ENCODE measurements at places on chromosomes 4 and X.

- DNase-seq: no peak
Measured at GRCh38 chr4:11259837-11260236, 168.9 kb downstream of the HS3ST1 start.

DNA sequence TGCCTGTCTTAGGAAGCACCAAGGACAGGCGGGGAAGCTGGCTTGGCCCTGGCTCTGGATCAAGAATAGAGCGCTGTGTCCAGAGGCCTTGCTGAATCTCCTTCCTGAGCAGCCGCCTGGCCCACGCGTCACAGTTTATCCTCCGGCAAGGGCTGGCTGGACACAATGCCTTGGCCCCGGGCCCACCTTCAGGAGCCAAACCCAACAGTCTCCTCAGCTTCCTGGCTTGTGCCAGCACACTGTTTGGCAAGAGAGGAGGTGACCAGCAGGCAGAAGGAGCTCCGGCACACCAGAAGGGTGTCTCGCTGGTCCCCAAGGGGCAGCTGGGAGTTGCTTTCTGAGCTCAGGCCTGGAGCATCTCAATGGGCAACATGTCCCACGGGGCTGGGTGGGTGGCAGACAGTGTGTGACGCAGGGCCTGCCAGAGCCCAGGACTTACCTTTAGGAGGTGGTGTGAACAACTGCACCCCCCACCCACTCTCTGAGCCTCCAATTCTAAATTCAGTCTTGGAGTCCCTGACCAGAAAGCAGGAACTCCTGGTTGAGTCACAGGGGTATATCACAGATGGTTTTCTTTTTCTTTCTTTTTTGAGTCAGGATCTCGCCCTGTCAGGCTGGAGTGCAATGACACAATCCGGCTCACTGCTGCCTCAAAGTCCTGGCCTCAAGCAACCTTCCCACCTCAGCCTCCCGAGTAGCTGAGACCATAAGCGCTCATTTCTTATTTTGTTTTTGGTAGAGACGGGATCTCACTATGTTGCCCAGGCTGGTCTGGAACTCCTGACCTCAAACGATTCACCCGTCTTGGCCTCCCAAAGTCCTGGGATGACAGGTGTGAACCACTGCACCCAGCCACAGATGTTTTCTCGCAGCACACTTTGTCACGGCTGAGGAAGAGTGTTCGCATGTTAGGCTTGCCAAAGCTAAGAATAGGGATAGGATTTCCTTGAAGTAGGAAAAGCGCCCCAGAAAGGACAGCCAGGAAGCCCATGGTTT, 361.2 kb downstream of the BCOR start:
- no peak for DNase-seq

- no peak for DNase-seq
Measured at GRCh38 chr4:7428261-7429068, 6.3 kb downstream of the PSAPL1 start.

GRCh38 chr4:138977524-138977923, 38.1 kb upstream of the NOCT start:
- no peak for DNase-seq

DNA sequence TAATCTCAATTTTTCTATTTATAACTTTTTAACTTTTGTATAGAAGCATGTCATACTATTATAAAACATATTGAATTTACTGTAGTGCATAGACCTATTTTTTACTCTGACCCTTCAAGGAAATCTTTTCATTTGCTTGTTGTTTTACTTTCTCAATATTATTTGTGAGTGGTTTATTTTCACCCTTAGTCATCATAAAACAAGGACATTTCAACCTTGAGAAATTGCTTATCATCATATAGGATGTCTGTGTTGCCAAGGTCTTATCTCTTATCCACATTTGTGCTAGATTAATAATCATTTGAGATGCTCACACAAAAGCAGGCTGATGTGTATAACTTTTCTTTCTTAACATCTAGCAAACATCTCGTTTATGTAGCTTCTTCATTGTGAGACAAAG, 408.6 kb upstream of the PABPC4L start:
- DNase-seq: no peak

GRCh38 chr4:78565971-78566372, 14.4 kb downstream of the ANXA3 start:
- DNase-seq: no peak

DNA sequence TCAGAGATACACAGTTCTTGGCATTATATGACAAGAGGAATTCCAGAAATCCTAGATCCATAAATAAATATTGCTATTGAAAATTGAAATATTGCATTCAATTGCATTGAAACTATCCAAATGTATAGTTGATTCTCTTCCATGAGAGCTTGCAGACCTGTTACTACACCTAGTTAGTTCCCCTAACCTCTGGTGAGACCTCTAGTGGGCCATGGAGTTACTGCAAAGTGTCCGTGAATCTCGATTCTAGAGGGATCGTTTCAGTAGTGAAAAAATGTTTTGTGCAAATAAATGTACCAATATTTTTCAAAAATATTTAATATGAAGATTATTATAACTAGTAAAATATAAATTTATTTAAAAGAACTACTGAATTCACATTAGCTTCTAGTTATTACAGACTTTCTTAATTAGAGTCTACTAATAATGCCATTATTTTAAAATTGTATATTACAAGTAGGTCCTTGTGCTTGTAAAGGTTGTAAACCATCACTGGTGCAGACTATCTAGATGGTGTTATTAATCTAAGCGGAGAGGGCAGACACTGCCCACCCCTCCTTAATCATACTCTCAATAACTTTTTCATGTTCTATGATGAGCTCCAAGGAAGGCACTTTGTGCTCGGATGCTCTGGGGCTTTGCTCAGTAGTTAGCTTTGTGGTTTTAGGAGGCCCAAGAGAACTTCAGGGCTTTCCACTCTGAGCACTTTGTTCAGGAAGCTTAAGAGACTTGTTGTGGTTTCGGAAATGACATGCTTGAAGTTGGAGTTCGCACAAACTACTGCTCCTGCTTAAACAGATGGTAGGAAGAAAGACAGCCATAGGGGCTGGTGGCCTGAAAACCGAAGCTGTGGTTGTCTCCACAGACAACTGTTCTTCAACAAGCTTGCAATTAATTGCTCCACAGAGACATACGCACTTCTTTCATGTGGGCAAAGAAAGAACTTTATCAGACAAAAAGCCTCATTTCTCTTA, 42.8 kb downstream of the IL21 start:
- peak; percentile 43 for DNase-seq

GRCh38 chrX:39613997-39614679, 483.6 kb downstream of the BCOR start:
- no peak for DNase-seq

DNA sequence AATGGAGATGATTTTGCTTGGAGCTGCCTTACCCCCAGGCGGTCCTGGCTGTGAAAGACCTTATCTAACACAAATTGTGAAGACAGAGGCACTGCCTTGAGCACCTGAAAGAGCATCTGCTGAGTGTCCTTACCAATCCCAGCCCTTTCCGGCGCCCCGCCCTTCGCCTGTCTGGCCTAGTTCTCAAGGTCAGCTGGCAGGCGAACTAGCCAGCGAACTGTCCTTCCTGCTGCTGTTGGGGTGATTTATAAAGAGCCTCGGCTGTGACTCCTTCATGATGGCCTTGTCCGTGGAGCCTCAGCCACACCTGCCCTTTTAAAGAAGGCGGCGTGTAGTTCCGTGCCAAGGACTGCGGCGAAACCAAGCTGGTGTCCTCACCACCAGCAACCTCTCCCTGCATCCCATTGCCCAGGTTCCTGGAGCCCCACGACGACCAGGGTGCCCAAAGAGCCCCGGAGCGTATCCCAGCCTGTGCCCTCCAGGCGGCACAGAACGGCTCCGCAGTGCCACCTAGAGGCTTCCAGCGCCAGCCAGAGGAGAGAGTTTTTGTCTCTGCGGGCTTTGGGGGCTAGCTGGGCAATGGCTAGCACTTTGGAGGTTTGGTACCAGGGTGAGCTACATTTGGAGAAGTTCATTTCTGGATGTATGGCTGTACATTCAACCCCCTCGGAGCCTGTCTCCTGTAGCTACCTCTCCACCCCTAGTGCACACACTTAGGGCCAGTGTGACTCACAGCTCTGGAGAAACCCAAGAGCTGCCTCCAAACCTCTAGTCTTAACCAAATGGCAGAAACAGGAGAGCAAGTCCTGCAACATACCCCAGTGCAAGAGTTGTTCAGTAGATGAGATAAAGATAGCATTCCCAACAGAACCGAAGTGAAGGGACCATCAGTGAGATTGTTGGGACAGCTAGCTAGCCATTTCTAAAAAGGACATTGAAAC, 36.8 kb upstream of the VMA21 start:
- DNase-seq: peak; percentile 2

GRCh38 chr4:147843162-147843561, 111.3 kb downstream of the ARHGAP10 start:
- no peak for DNase-seq

DNA sequence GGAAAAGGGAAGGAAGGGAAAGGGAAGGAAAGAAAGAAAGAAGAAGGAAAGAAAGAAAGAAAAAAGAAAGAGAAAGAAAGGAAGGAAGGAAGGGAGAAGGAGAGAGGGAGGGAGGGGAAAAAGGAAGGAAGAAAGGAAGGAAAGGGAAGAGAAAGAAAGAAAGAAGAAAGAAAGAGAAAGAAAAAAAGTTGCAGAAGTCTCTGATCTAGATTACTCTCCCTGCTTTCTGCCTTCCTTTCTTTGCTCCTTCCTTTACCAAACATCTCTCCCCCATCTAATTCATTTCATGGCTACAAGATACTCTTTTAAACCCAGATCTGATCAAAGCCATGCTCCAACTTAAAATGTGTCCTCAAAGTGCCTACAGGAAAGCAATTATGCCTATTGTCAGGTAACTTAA, 148.6 kb downstream of the KIT start:
- DNase-seq: no peak

DNA sequence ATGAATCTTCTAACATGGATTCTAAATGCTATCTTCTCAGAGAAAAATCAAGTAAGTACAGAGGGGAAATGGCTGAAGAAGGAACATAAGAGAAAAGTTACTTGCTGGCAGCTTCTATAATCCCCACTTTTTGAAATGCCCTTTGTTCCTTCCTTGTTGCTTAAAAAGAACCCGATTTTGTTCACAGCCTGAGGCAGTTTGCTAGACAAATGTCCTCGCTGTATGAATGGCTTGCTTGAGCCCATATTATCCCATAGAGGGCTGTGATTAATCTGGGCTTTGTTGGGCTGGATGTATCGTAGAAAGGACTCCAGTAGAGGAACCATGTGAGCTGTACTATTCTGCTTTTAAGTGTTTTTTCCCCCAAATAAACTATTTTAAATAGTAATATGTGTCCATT, 134.3 kb upstream of the FGF13 start:
- no peak for DNase-seq

DNA sequence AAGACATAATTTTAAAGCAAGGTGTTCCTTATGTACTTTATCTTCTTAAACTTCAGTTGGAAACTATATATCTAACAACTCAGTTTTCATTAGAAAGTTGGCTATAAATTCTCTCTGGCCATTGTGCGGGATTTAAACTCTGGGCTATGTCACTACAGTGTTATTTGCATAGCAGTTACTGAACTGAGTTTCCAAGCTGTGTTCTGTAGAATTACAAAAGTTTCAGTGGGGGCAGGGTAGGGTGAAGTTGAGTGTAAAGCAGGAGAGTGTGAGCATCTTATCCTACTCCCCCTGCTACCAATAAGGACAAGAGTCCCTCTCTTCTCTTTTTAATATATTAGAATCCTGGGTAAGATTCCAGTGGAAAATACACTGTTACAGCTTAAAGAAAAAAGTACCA, 254.5 kb upstream of the SLITRK2 start:
- DNase-seq: no peak

GRCh38 chr4:121863799-121864198, 6.5 kb downstream of the BBS7 start:
- DNase-seq: no peak

DNA sequence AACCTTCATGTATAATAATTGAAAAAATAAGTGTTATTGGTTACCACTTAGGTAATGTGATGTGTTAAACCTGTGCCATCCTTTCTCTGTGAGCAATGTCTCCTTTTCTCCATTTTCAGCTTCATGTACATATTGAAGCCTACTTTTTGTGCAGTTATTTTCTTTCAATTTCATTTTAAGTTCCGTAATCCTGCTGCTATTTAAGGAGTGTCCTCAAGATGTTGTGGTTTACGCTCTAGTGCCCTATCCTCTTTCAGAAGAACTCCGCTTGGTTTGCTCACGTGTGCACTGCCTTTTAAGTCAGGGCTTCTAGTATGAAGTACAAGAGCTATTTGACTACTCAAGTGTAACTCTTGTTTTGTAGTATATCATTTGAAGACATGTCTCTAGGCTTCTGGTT, 2253.2 kb upstream of the TENM3 start:
- DNase-seq: no peak

DNA sequence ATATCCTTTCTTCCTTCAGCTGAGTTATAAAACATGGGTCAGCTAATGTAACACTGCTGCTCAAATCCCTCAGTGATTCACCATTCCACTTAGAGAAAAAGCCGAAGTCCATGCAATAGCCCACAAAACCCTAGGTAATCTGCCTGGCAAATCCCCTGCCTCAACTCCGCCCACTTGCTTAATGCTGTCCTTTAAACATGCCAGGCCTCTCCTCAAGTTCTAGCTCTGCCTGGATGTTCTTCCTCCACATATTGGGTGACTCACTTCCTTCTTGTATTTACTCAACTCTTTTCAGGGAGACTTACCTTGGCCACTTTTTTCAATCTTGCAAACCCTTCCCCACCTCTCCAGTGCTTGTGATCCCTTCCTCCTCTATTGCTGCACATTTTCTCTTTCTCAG, 89.8 kb downstream of the EMCN start:
- no peak for DNase-seq

GRCh38 chr4:182795446-182796238, 121.5 kb downstream of the DCTD start:
- DNase-seq: no peak

- no peak for DNase-seq
Measured at GRCh38 chr4:40379248-40379647, 44.1 kb downstream of the CHRNA9 start.

DNA sequence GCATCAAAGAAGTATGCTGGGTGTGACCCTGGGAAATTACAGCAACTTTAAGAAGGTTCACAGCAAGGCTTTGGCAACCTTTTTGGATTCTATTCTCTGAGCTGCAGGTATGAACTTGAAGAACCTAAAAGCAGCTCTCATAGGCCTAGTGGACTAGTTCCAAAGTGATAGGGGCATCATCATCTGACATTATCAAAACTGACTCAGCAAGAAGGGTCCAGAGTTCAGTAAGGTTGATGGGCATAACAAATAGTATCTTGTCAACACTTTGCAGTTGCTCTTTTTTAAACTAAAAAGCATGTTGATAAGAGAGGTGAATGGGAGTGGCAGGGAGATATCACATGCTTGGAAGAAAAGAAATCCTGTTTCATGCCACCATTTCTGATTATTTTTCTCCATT, 249.3 kb downstream of the ZNF674 start:
- DNase-seq: no peak

- no peak for DNase-seq
Measured at GRCh38 chr4:70808151-70808550, 31.5 kb downstream of the GRSF1 start.

- DNase-seq: no peak
Measured at GRCh38 chr4:53315300-53315699, 50.6 kb downstream of the SCFD2 start.

Measured in putamen (tissue), 1 donor.